ENCODE measurements at places on chromosomes 2 and 18. TPM values are rescaled to one million over a fixed set of nuclear protein-coding genes. Genes with fewer than 3 reads are reported as not detected.

GRCh38 chr2:197209246-197209645 is 101.3 kb downstream of the ANKRD44 start:
- peak; percentile 45 for DNase-seq

GRCh38 chr18:78911751-78912283 is 67.8 kb upstream of the SALL3 start:
- DNase-seq = no peak

DNA sequence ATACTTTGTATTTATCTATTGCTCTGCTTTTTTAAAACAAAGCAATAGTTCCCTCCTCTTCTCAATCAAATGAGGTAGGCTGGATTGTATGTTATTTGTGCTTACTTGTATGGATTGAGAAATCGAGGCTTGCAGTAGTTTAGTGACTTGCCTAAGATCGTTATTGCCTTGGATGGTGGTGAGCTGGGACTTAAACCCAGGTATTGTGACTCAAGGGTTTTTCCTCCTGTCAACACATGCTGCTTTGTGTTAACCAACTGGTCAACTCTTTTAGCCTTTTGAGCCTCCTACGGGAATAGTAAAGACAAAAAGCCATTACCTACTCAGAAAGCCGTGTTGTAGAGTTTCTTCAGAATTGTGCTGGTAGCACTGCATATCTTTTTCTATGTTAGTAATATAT is 95.2 kb upstream of the THUMPD2 start:
- no peak for DNase-seq

DNA sequence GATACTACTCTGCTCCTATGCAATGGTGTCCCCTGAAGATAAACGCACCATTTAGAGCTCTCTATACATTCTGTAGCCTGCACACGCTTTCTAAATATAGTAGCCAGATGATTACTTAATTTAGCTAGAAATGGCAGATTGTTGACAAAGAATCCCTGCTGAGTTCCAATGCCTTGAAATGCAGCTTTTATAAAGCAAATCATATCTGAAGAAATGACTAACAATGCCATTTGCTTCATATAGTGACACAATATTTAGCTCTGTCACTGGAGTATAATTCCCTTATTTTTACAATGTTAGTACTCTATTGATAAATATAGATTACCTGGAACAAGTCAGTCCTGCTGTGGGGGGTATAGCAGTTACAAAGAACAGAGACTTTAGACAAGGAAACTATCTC is 166.2 kb downstream of the CDCA7 start:
- DNase-seq = no peak

DNA sequence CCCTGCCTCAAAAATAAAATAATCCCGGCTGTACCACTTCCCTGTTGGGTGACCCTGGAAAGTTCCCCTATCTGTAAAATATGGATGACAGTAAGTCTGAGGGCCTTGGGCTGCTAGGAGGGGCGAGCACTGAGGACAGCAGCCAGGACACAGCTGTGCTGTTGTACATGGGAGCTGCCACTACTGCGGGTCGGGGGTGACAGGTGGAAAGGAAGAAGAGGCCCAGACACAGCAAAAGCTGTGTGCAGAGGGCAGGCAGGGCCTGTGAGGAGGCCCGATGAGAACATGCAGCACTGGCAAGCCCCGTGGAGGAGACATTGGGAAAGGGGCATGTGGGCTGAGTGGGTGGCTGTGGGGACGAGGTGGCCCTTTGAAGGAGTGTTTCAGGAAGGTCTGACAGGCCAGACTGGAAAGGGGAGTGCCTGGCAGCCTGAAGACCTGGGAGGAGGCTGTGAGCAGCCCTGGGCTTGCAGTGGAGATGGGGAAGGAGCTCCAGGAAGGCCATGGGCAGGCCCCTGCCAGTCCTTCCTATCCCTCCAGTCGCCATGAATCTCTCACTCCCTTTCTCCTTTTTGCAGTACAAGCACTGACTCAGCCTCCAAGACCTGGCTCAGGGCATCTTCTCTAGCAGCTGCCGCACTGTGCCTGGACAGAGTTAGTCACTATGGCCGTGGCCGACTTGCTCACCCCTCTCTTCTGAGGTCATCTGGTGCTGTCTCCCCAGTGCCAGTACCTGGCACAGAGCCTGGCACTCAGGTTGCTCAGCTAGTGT is 28.9 kb upstream of the SEMA4C start:
- DNase-seq = no peak

DNA sequence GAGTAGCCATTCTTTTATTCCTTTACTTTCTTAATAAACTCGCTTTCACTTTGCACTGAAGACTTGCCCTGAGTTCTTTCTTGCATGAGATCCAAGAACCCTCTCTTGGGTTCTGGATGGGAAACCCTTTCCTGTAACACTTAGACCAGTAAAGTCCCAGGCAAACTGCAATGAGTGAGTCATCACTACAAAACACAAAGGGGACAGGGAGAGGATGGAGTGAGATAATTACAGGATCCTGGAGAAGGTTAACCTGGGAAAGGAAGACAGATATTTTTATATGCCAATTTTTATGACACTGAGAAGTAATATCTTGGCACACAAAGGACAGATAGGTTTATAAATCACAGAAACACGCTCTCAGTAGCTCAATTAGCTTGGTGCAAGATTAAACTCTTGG is 48.7 kb downstream of the EHD3 start:
- DNase-seq = no peak

GRCh38 chr18:13136904-13137669 is 81.5 kb upstream of the LDLRAD4 start:
- no peak for DNase-seq

DNA sequence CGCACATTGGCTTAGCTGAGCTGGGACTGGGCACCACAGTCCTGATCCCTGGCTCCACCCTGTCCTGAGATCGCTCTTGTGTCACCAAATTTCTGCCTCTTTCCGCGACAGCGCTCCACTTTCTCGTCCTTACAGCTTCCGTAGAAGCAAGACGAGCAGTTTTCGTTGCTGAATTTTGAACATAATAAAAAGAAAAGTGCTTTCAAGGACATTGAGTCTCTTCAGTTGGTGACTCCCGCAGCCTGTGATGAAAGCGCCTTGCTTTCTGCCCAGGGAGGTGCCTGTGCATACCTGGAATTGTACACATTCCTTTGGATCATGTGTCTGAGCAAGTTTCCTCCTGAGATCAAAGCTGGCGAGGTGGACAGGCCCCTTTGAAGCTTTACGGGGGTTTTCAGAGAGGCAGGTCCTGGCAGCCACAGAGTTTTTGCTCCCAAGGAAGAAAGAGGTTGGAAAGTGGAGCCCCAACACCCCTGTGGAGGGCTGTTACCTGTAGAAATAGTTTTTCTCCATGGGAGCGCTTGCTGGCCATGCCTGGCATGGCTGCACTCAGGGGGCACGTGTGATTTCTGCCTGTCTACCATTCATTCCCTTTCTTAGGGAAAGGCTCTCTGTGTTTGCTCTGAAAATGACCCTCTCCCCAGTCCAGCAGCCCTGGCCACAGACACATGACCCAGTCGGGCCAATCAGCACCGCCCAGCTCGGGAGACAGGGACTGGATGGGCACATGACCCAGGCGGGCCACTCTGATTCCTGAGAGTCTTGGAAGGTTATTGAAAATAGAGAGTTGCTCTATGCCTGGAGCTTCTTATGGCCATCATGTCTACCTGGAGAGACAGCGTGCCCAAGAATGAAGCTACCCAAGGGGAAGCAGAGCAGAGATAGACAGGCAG is 115.6 kb upstream of the OTOS start:
- DNase-seq = no peak

GRCh38 chr2:30481323-30481800 is 34.3 kb downstream of the LCLAT1 start:
- DNase-seq = no peak

DNA sequence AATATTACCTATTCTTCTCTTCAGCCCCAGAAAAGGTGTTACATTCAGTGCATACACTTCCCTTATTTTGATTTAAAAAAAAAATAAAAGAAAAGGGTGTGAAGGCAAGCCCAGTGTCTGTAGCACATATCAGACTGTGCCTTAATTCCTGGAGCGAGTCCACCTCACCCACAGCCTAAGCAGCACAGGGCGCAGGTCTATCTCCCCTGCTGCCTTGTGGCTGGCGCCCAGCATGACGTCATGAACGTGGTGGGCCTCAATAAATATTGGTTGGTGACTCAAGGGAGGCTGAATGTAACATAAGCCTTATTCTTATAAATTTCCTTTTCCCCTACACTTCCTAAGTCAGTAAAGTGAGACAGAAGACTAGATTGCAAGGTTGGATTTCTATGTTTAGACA is 26.4 kb downstream of the ST3GAL5 start:
- DNase-seq = no peak

- DNase-seq = no peak
Measured at GRCh38 chr2:70922235-70923234, 13.2 kb upstream of the ATP6V1B1 start.

DNA sequence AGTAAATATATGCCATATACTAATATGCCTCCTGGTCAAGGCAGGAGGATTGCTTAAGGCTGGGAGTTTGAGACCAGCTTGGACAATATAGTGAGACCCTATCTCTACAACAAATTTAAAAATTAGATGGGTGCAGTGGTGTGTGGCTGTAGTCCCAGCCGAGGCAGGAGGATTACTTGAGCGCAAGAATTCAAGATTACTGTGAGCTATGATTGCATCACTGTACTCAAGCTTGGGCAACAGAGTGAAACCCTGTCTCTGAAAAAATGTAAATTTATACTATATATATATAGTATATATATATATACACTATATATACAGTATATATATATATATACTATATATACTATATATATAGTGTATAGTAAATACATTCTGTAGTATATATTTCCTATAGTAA is 30.0 kb upstream of the NPC1 start:
- DNase-seq = no peak

- no peak for DNase-seq
Measured at GRCh38 chr2:207503234-207503633, 26.5 kb upstream of the CREB1 start.

DNA sequence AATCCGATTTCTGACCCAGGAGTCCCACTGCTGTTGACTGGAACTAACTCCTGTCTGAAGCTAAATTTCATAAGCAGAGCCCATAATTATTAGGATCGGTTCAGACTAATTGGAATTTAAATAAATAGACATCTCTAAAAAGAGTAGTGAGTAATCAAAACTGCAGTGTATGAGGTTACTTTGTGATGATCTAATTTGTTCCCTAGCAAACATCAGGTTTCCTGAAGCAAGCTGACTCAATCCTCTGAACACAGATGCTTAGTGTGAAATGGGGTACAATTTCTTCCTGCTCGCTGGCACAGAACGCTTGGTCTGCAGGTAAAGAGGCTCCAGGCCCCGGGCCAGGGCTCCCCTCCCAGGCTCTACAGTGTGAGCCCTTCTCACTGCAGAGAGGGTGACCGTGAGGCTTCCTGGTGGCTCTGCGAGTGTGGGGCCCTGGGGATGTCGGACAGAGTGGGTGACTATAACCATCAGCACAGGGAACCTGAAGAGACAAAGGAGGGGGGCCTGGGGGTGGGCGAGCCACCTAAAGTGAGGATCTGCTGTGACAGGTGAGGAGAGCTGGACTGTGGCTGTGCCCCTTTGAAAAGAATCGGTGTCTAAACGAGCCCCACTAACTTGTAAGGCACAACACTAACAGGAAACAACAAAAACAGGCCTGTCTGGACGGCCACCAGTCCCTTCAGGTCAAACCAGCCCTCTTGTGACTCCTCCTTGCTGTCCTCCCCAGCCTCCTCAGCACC is 20.2 kb downstream of the CHST10 start:
- no peak for DNase-seq

CLEC4F gene
- not detected for total RNA-seq

UGT1A5 gene
- not detected for total RNA-seq

C1QL2 gene
- not detected for total RNA-seq

ASB18 gene
- not detected for total RNA-seq

SERPINB12 gene
- not detected for total RNA-seq

SKA1 gene
- 31.1 TPM for total RNA-seq

MYOM1 gene
- 2.3 TPM for total RNA-seq

POTEF gene
- total RNA-seq = not detected

CNNM4 gene
- 5.9 TPM for total RNA-seq
